ENCODE measurements at places on chromosomes 12 and 14.

- DNase-seq = no peak
Measured at GRCh38 chr12:27334042-27334720, 1.5 kb downstream of the BMAL2 start.

- no peak for DNase-seq
Measured at GRCh38 chr12:3455312-3455711, 35.7 kb upstream of the PRMT8 start.

- no peak for DNase-seq
Measured at GRCh38 chr12:108315486-108316105, 23.5 kb downstream of the CMKLR1 start.

- no peak for DNase-seq
Measured at GRCh38 chr12:101919447-101919846, 42.1 kb downstream of the DRAM1 start.

- no peak for DNase-seq
Measured at GRCh38 chr12:129150721-129151120, 297.4 kb downstream of the GLT1D1 start.

DNA sequence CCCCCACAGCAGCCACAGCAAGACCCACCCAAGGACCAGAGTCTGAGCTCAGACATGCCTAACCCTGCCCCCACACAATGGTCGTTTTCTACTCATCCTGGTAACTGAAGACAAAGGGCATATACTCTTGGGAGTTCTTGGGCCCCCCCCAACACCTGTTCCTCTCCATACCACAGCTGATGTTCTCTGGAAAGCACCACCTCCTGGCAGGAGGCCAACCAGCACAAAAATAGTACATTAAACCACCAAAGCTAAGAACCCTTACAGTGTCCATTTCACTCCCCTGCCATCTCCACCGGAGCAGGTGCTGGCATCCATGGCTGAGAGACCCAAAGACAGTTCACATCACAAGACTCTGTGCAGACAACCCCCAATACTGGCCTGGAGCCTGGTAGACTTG lies 80.6 kb upstream of the DAAM1 start:
- DNase-seq = no peak

DNA sequence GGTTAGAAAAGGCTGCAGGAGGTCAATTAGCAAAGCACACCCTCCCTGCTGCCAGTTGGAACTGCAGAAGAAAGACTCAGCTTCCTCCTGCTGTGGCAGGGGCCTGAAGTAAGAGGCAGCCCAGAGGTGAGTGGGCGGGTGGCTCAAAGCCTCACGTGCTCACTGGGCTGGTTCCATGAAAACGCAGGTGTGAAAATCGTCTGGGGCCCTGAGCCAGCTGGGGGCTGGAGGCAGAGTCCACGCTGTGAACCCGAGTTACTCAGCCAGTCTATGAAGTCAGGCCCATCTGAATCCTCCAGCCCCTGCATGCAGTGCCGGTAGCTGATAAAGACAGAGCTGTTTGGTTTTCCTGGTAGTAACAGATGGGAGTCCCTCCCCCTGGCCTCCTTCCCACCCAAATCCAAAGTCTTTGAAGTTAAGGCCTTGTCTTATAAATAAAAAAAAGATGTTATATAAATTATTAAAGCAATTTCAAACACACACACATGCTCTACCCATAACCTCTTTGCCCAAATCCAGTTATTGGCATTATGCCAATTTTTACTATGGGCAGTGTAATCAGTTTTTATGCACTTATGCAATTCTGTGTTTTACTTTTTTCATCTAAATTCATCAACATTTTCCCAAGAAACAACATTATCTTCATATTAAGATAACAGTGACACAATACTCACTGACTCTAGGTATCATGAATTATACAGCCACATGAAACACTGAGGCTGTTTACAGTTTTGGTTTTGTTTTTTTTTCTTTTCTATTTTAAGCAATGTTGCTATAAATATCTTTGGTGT lies 57.9 kb upstream of the PNMA1 start:
- DNase-seq = peak; percentile 72

DNA sequence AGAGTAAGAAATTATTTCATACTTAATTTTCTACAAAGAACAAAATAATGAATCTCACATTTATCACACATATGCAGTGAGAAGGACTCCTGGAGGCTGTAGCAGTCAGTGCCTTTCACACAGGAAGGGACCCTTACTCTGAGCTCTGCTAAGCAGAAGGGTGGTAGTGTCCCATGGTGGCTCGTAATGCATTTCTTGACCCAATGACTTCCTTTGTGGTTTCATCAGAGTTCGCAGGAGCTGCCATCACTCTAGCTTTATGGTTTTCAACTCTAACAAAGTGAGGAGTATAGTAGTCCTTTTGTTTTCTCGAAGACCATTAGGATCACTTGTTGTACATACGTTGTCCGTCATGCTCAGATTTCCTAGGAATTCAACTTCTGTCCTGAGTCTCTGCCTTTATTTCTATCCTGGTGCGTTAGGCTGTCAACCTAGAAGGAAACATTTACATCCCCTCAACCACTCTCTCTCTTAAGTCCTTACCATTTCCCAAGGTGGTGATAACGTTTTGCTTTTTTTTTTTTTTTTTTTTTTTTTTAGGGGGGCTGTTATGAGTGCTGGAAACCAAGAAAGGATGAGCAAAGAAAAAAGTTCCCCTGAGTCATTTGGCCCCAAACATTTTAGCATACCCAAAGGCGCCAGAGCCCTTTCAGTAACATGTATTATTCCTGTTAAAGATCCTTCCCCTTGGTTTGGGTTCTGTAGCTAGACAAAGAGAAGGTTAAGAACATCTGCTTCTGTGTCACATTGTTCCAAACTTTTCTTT lies 37.2 kb downstream of the GABARAPL1 start:
- no peak for DNase-seq

- DNase-seq = peak; percentile 94
Measured at GRCh38 chr12:51238510-51239334, at the start of gene DAZAP2. DAZAP2 (plus strand) TSS chr12:51238826; CDS start chr12:51238908, 82 bp downstream.

DNA sequence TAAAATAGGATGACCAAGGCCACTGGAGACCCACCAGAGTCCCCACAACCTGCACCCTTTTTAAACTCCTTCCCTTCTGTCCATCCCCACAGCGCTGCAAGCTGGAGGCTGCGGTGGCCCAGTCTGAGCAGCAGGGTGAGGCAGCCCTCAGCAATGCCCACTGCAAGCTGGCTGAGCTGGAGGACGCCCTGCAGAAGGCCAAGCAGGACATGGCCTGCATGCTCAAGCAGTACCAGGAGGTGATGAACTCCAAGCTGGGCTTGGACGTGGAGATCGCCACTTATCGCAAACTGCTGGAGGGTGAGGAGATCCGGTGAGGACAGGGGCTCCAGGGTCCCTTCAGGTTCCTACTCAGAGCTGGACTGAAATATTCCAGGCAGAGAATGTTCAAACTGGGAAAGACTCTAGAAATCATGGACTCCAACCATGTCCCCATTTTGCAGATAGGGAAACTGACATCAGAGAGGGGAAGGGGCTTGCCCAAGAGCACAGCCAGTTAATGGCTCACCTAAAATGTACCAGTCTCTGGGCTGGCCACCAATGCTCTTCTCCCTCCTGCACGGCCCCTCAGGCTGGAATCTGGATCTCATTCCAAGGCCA lies 17.2 kb downstream of the KRT85 start:
- DNase-seq = no peak

DNA sequence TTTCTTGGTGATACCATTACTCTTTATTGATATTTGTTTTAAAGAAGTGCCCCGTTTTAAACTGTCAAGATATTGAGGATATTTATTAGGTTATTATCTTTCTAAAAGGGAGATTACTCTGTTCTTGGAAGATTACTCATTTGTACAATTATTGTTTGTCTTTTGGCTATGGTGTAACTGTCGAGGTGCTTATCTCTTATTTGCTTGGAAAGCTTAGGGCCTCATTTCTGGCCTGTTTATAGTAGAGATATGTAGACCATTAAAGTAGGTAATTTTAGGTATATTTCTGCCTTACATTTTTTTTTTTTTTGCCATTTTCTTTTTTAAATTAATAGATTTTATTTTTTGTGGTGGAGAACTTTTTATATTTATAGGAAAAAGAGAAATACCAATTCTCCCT lies 74.2 kb downstream of the KTN1 start:
- DNase-seq = no peak

- DNase-seq = no peak
Measured at GRCh38 chr14:68365228-68365627, 427.6 kb downstream of the ZFP36L1 start.

DNA sequence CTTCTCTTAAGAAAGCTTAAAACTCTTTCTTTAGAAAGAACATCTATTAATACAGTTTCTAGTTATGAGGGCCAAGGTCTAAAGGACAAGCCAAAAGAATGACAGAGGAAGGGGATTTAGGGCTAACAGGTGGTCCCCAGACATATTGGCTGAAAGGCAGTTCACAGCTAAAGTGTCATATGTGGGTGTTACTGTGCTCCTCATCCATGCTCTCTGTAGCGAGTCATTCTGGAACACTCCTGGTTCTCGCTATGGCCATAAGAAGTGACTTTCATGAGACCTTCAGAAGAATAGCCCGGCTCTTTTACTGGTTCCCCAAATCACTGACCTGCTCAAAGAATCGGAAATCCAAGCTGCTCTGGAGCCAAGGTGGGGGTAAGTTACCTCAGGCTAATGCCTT lies 55.0 kb downstream of the TBK1 start:
- DNase-seq = no peak

- no peak for DNase-seq
Measured at GRCh38 chr14:72401632-72402376, 469.6 kb downstream of the RGS6 start.

- DNase-seq = no peak
Measured at GRCh38 chr12:29725587-29726320, 58.0 kb downstream of the TMTC1 start.

DNA sequence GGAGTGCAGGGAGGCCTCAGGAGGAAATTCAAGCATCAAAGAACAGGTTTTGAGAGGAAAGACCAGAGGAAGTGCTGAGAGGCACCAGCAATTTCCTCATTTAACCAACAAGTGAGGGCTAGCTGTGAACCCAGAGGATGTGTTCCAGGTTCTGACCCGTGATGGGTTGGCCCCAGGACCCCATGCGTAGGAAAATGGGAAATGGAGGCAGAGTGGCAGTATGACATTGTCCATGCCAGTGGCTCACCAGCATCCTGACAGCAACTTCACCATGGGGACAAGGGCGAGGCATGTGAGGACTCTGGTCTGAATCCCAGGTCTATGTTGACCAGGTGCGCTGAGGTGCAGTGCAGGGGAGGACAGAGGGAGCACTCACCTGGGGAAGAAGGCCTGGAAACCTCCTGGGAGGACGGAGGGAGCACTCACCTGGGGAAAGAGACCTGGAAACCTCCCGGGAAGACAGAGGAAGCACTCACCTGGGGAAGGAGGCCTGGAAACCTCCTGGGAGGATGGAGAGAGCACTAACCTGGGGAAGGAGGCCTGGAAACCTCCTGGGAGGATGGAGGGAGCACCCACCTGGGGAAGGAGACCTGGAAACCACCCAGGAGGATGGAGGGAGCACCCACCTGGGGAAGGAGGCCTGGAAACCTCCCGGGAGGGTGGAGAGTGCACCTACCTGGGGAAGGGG lies 6.7 kb upstream of the CACNA2D4 start:
- no peak for DNase-seq

- no peak for DNase-seq
Measured at GRCh38 chr14:99760817-99761216, 32.4 kb upstream of the EML1 start.

DNA sequence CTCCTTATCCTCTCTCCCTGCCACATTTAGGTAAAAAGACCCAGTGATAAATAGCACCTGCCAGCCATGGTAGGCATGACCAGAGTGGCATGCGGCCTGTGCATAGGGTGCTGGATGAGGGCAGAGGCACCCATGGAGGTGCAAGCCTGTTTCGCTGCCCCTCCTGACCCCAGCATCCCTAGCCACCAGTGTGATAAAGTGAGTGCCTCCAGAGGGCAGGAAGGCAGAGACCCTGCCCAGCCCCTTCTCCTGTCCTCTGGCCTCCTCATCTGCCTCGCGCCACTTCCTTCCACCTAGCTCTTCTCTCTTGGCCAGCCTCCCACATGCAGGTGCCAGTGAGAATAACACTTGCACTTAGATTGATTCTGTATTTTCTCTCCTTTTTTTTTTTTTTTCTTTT lies 108.3 kb upstream of the FUT8 start:
- no peak for DNase-seq

DNA sequence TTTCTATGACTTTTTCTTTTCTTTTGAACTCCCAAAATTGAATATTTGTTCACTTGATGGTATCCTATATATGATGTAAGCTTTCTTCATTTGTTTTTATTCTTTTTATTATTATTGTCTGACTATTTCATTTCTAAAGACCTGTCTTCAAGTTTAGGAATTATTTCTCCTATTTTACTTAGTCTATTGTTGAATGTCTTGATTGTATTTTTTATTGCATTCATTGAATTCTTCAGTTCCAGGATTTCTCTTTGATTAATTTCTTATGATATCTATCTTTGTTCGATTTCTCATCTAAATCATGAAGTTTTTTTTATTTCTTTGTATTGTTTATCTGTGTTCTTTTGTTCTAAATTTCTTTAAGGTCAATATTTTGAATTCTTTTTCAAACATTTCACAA lies 238.8 kb downstream of the TTC6 start:
- no peak for DNase-seq

- no peak for DNase-seq
Measured at GRCh38 chr12:42486407-42486806, 103.1 kb downstream of the PRICKLE1 start.

GRCh38 chr14:82419933-82420332 lies 886.3 kb upstream of the SEL1L start:
- DNase-seq = no peak

DNA sequence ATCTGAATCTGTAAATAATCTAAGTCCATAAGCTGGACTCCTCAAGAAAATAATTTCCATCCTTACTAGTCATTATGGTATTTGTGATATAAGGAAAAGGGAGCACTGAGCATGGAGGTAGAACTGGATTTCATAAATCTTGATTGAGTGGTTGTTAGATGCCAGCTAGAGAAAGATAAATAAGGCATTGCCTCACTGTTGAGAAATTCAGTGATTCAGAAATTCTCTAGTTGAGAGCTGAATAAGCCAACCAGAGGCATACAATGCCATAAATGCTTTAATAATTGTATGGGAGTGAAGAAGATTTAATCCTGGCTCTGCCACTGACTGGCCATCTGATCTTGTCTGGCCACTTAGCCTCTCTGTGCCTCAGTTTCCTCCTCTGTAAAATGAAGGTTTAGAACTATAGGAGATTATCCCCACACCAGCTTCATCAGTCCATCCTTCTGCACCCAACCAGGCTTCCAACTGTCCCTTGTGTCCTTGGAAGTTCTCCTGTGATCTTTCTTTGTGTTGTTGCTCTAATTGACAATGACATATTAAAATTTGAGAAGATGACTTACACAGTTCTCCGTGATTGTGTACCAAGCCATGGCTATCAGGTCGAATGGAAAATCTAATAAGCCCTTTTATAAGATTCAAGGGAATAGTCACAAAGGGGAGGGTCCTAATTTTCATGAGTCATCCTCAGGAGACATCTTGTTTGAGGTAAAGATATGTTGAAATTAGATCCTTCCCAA lies 394.3 kb downstream of the EGLN3 start:
- DNase-seq = no peak

- DNase-seq = no peak
Measured at GRCh38 chr12:10247436-10248058, 34.9 kb downstream of the GABARAPL1 start.

- DNase-seq = no peak
Measured at GRCh38 chr14:102571043-102571442, 21.4 kb upstream of the RCOR1 start.
